ENCODE measurements at places on chromosomes 2 and 18.
A peak's percentile ranks its signal among the peaks of the same experiment; 100 is the strongest.

GRCh38 chr2:191555092-191555742, 122.7 kb upstream of the NABP1 start:
- peak; percentile 61 for DNase-seq

DNA sequence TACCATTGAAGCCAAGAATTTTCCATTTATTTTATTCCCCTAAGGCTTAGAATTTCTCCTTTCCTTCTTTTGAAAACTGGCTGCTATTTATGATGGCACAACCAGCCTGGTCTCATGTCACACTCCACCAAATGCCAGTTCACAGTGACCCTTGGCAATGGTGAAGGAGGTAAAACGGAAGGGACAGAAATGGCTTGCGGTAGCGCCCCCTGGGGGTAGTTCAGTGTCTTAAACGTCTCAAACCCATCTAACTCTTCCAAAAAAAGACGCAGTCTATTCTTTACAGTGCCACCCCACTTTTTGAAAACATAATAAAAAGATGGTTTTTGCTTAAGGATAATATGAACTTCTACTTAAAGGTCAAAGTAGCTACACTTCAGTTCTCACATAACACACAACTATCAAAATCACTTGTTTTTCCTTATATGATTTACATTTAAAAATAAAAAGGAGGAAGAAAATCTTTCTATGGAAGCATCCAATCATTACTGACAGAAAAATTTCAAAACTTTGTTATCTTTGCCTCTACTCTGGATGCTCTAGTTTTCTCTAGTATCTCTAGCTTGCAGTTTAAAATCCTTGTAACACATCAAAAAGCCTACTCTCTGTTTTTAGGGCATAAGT, 28.0 kb downstream of the PNO1 start:
- DNase-seq: no peak

- DNase-seq: no peak
Measured at GRCh38 chr18:42801706-42802105, 313.8 kb downstream of the RIT2 start.

DNA sequence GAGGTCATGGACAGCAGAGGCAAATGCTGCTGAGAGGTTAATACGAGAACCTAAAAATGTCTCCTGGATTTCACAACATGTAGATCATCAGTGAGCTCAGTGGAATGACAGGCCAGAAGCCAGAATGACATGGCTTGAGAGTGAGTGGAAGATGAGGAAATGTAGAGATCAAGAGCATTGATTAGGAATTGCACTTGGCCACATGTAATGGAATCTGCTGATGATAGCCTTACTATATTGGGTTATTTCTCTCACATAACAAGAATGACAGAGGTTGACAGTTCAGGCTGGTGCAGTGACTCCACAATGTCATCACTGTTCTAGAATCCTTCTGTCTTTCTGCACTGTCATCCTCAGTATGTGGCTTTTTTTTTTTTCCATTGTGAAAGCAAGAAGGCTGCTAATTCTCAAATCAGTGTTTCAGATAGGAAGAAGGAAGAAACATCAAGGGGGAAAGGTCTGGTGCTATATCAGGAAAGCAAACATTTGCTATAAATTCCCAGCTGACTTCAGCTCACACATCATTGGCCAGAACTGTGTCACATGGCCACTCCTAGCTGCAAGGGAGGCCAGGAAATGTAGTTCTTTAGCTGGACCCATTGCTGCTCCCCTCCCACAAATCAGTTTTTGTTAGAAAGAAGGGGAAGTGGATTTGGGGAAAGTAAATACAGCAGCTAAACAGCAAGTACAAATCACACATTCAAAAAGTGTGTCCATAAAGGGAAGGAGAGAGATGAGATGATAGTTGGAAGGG, 127.2 kb downstream of the FAM161A start:
- DNase-seq: no peak

Measured in NCI-H2107 (cell line).